ENCODE measurements at places on chromosomes 1 and 21. TPM values are rescaled to one million over a fixed set of nuclear protein-coding genes. Genes with fewer than 3 reads are reported as not detected.

The U2AF1 gene
- 23.7 TPM for total RNA-seq

The GCSAML gene
- total RNA-seq, result 16.4 TPM

DNA sequence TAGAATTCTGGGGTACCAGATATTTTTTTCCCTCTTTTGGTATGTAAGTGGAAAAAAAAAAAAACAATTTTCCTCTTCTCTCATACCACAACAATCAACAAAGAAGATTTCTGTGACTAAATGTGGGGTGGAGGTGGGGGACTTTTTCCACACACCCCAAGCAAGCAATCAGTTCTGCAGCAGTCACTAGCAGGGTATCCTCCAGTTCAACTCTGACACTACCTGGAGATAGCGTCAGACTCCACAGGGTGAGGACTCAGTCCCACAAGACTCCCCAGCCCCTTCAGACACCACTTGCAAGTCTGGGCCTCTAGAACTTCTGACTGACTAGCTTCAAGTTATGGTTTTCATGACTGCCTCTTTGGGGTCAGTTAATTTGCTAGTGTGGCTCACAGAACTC lies 6.2 kb downstream of the DHX9 start:
- no peak for DNase-seq

- no peak for DNase-seq
Observed at GRCh38 chr1:219773775-219774174, 154.6 kb downstream of the SLC30A10 start.

GRCh38 chr1:243658594-243659105 lies 191.4 kb downstream of the AKT3 start:
- no peak for DNase-seq

Measured in hematopoietic multipotent progenitor cell (in vitro differentiated cells).